Stimulated activated CD4-positive, alpha-beta T cell treated with anti-CD3 and anti-CD28 coated beads, Interleukin-4, amount 100 ng/mL, for 48 hours (primary cell): ENCODE measurements at places on chromosomes 4 and X.
A peak's percentile ranks its signal among the peaks of the same experiment; 100 is the strongest.

DNA sequence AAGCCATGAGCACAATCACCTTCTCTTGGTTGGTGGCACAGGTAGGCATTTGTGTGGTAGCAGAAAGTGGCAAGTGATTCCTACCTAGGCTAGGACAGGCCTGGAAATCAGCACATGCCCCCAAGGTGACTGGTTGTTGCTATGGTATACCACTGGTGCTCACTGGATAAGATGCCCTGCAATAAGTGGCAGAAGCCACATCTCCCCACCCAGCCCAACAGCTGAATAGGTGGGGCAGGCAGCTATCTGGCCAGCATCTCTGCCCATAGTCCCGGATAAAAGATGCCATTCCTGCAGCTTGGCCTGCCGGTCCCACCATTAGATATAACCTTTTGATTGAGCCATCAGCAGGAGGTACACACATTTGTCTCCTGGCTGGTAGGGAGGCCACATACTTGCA lies 21.1 kb downstream of the AMER1 start:
- DNase-seq, result no peak

DNA sequence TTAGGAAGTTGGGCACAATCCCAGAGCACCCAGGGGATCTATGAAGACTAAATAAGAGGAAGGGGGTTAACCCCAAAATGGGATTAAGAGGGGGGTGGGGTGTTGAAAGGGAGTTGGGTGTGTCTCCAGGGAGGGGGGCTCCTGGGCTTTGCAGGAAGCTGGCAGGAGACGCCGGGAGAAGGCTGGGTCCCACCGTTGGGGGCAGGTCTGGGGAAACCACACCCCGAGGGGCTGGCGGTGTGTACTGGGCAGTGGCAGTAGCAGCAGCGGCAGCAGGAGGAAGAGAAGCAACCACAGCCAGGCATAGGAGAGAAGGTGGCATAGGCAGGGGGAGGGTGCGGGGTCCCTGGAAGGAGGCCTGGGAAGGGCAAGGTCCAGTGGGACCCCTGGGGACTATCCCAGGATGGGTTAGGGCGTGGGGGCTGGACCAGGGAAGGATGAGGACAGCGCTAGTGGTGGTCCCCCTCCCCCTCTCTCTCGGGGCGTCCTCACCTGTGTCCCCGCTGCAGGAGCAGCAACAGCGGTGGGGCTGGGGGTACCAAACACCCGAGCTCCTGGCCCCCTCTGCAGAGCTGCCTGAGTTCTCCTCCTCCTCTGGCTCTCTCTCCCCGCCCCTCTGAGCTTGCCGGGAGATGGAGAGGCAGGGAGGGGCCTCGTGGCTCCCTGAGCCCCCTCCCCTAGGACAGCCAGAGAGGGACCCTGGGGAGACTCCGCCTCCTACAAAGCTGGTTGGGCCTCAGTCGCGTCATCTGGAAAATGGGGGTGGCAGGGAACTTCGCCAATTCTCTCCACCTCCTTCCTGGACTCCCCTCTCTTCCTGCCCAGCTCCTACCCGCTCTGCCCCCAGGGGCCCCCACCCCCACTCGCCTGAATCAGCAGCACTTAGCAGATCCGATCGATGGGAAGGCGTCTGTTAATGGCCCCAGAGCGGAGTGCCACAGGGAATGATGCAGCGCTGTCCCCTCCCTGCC lies at the start of gene KCND1:
Gene KCND1 (minus strand): TSS at position 596 of the 971 bp plus-strand sequence. CDS start 1,573 bp downstream, outside the sequence.
- no peak for DNase-seq

DNA sequence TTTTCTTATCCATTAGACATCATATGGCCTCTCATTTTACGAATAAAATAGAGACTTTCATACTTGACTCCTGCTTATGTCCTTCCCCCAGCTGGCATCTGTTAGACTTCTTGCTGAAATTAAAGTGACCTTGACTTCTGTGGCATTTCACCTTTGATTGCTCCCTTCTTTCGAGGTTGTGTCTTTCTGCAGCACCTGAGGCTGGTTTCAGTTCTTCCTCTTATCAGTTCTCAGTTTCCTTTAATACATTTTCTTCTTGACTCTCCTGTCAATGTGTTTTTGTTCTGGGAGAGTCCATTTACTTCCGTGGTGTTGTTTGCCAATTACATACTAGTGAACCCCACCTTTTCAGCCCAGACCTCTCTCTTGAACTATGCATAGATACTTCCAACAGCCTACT lies 81.6 kb downstream of the RBPJ start:
- no peak for DNase-seq

- DNase-seq, result no peak
Observed at GRCh38 chrX:39688576-39689375, 409.0 kb downstream of the BCOR start.

GRCh38 chr4:11365039-11365438 lies 63.7 kb downstream of the HS3ST1 start:
- DNase-seq, result no peak

DNA sequence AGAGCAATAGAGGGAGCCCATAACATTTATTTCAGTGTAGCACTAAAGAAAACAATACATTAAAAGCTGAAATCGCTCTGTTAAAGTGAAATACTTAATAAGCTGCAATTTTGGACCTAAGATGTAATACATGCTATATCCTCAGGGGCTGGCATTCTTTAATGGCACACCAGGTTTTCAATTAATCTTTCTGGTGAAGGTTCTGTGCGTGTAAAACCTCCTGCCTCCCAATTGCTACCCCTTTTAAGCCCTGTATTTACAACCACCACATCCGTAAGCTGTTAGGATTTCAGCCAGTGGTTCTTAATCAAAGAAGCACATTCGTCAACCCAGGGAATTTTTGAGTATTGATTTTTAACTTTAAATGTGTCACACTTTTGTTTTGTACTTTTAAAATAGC lies 7.6 kb upstream of the COMMD8 start:
- DNase-seq, result no peak

GRCh38 chrX:19512961-19513360 lies 2.3 kb downstream of the MAP3K15 start:
- DNase-seq, result no peak

GRCh38 chrX:42443267-42443666 lies 334.7 kb downstream of the PPP1R2C start:
- no peak for DNase-seq

DNA sequence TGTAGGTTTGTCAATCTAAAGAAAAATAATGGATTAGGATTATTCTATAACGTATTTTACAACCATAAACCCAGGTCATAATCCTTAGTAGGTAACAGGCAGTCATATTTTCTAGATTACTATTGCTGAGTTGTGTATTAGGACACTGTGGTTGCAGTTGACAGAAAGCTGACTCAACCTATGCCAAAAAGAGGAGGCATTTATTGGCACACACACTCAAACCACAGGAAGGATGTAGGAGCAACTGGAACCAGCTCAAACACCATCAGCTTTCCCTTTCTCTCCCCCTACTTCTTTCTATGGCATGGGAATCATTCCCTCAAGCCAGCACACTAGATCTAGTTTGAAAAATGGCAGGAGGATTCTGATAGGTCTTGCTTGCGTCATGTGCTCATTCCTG lies 136.4 kb upstream of the FAM9C start:
- no peak for DNase-seq

- no peak for DNase-seq
Observed at GRCh38 chr4:115292320-115293092, 179.1 kb upstream of the NDST4 start.

DNA sequence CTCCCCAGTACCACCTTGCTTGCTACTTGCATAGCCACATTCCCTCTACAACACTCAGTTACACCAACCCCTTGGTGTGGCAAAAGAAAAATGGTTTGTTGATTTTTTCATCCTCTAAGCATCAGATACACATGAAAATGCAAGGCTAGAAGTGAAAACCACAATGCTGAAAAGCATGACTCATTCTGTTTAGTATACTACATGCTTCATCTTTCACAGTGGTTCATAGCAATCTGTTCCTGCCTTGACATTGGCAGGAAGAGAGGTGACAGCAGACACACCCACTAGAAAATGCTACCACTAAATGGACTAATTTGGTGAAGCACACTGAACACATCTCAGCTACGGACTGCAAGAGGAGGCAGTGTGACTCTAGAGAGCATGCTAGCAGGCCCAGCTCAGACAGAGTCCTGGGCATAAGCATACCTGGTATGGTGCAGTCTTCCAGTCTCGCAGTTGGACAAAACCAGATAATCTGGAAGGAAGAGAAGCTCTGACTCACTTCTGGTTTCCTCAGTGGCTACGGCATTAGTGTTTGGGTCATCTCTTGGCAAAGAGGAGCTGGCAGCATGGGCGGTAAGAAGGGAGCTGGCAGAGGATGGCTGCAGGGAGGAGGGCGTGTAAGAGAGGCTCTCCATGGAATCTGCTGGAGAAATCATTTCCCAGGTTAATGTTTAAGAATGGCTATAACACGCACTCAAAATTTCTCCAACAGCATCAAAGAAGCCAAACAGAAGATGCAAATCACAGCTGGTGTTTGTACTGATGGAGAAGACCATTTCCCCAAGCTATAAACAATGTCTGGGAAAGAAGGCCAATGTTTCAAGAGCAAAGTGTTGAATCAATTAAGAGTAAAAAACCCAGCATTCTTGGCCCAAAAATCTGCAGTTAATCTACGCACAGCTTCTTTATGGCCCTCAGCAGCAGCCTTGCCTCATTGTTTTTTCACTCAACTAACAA lies 37.8 kb downstream of the GAB3 start:
- DNase-seq, result no peak

DNA sequence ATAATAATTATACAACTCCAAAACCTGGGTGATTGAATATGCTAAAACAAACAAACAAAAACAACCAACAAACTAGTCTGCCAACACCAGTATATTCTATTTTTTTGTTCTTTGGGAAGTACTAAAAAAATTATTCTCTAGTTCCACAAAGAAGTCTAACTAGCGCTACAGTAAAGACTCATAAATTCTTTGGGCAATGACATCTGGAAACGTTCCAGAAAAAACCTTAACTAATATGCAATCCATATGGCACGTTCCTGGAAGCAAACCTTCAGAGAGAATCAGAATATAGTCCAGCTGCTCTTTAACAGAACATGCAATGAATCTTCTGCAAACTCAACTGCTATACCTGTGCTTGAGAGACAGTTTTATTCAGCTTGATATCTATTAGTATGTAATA lies 500.1 kb downstream of the TRAM1L1 start:
- DNase-seq, result no peak

- DNase-seq, result peak; percentile 2
Observed at GRCh38 chrX:56281789-56282188, 49.6 kb downstream of the KLF8 start.

DNA sequence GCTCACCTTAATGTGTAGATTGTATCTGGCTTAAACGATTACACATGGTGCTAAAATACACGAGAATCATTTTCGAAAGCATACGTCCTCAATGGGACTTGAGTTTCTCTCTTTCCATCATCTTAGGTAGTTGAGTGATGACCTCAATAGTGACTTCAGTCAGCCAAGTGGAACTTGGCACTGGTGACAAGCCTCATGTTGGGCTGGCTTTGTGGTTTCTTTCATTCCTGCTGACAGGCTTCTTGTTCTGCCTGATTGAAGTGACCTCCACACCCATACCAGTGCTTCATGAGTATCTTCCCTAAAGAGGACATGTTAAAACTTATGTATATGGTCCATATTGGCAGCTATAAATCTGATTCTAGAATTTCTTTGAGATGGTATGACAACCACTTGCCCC lies 159.1 kb upstream of the WDR1 start:
- no peak for DNase-seq

DNA sequence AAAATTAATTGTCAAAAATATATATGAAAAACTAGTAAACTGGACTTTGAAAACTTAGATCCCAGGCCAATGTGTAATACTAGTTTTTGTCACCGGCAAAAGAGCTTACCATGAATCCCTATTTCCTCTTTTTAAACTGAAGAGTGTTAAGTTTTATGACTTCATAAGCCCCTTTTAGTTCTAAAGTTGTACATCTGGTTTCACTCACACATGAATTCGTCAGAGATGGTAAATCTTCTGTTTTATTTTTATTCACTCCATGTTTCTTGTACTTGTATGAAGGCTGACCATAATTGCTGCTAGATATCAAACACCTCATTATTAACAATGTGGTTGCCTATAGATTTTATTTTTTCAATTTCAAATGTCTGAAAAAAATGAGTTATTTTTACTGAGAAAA lies 827.9 kb downstream of the PCDH7 start:
- DNase-seq, result no peak

- DNase-seq, result no peak
Observed at GRCh38 chr4:190018201-190018920, 8.7 kb downstream of the FRG2 start.

DNA sequence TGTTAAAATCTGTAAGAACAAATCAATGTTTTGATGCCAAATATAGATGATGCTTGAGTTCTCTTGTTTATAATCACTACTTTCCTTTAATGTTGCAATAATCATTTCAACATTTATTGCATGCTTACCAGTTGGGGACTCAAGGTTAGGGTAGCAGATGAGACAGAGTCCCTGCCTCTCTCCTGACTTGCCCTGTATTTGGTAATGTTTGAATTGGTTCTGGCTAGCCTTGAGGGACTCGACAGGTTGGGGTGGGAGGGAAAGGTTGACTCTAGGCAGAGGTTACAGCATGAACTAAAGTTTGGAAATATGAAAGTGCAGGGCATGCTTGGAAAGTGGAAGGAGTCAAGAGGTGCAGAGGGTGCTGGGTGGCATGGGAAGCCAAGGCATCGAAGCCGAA lies 2.0 kb downstream of the SEC24B start:
- no peak for DNase-seq

DNA sequence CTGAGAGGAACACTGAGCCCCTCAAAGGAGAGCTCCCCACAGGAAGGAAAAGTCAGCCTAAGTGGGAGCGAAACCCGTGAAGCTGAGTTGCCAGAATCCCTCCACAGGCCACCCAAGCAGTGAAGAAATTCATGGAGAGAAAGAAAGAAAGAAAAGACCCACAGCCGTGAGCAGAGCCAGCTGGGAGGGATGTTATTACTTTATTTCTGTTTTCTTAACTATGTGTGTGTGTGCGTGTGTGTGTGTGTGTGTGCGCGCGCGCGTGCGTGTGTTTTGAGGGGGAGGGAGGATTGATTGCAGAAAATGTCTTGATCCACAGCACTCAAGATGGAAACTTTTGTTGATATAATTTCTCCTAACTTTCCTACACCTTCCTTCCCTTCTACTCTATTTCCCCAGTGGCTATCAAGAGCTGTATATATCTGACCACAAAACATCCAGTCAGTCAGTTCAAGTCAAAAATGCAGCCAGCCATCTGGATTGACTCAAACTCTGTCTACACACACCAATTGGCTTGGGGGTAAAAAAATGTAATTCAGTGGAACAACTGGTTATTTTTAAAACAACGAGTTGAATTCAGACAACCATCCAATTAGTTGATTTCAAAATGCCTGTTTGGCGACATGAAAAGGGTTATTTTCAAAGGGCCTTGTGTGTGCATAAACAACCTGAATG lies 13.8 kb upstream of the GPC3 start:
- DNase-seq, result no peak

DNA sequence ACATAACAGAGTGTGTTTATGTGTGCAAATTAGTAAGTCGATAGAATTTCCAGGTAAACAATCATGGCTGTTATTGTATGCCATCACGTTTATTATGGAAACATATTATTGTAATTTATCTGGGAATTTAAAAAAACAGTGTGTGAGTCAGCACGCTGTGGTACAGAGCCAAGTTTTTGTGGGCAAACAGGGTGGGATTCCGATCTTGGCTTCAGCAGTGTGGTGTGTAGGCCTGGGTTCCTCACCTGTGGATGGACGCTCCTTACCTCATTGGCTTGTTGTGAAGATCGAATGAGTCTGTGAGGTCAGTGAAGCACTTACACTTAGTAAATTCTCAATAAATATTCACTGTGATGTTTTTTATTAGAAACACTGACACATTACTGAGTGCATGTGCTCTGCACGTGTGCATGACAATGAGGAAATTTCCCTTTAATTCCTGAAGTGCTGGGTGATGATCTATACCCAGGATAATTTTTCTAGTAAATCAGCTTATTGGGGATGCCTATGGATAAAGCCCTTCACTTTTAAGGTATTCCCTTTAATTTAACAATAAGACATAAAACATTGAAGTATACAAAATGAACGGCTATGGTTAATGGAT lies 36.4 kb downstream of the SLIT2 start:
- DNase-seq, result no peak
